Activated T-cell treated with anti-CD3 and anti-CD28 coated beads, Interleukin-2, amount 50 U/mL, for 24 hours (primary cell): ENCODE measurements at places on chromosomes 13 and 19.

DNA sequence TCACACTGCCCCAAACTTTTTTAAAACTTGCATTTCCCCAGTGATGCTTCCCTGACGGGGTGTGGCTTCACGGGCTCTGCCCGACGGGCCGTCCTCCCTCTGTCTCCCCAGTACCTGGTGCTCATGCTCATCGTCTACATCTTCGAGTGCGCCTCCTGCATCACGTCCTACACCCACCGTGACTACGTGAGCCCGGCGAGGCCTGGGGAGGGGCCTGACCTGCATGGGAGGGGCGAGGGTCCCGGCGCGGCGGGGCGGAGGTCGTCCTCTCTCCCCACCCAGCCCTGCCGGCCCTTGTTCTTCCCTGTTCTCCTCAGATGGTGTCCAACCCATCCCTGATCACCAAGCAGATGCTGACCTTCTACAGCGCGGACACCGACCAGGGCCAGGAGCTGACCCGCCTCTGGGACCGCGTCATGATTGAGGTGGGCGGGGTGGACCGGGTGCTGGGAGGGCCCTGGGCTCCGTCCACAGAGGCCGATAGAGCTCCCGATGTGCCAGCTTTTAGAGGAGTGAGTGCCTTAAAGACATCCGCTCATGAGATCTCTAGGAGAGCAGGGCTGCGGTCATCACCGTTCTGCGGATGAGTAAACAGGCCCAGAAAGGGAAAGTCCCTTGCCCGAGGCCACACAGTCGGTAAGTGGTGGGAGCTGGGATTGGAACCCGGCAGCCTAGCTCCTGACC is 6.9 kb downstream of the UPK1A start:
- peak; percentile 66 for DNase-seq

- DNase-seq: no peak
Observed at GRCh38 chr19:29505097-29505824, 20.5 kb upstream of the VSTM2B start.

GRCh38 chr13:21443171-21443570 is 15.9 kb downstream of the ZDHHC20 start:
- no peak for DNase-seq

DNA sequence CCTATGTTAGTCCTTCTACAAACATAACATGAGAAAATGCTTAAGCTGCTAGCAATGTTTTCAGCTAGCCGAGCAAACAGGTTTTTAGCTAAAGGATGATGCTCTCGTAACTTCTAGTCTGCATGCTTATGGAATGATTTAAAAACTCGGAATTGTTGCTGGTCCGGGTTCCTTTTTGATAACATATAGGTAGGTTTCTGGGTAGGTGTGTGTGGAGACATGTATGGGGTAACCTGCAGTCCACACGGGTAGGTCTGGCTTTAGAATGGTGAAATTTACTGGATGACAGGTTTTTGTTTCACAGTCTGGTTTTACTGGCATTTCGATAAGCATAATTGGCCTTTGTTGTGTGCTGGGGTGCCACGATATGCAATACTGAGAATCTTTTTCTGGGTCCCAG is 4.4 kb downstream of the ZNF813 start:
- no peak for DNase-seq

GRCh38 chr13:66424422-66424821 is 805.7 kb downstream of the PCDH9 start:
- DNase-seq: no peak

- DNase-seq: no peak
Observed at GRCh38 chr13:25291691-25292090, 4.4 kb upstream of the MTMR6 start.

DNA sequence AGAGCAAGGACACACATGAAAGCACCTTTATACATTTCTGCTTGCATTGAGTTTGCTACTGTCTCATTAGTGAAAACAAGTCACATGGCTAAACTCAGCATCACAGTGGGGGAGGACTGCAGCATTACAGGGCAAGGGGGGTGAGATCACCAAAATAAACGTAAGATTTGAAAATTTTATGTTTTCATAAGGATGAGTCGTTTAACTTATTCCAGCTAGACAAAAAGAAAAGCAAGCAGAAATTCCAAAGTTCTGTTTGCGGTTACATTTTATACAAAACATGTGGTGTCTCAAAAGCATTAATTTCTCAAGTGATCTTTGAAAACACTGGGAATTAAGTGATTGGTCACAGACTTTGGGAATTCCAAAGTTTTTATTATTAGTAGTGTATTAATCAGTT is 261.4 kb upstream of the RXFP2 start:
- no peak for DNase-seq

DNA sequence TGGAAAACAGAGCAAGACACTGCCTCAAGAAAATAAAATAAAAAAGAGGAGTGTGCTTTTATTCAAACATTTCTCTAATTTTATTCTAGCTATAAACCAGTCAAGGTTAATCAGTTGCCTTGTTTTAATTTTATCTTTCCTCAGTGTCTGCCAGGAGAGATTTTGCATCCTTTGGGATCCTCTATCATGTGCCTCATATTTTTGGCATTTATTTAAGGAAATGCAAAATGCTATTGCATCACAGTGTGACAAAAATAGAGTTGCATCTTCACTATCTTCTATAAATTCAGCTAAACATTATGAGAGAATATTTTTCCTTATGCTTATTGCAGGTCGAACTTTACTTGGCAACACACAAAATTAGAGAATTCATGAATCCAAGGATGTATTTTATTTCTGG is 639.0 kb upstream of the KLF12 start:
- DNase-seq: no peak

DNA sequence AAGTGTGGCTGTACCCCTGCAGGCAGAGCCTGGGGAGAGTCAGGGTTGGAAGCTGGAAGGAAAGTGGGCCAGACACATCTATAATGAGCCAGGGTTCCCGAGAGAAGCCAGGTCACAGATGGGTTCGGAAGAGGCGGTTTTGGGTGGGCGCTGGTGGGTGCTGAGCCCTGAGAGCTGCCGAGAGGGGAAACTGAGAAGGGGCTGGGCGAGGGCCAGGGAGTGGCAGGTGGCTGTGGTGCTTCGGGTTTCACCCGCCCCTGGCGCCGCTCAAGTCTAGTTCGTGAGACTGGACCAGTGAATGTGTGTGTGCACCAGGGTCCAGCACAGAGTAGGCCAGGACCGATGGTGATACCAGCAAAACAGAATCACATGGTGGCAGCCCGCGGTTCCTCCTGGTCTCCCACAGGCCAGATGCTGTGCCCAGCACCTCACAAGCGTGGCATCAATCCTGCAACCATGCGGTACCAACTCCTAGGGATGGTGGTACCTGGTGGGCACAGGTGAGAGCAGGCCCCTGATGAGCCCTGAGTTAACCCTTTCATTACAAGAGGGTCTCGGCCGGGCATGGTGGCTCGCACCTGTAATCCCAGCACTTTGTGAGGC is 1.8 kb upstream of the LRRC4B start:
- DNase-seq: no peak

DNA sequence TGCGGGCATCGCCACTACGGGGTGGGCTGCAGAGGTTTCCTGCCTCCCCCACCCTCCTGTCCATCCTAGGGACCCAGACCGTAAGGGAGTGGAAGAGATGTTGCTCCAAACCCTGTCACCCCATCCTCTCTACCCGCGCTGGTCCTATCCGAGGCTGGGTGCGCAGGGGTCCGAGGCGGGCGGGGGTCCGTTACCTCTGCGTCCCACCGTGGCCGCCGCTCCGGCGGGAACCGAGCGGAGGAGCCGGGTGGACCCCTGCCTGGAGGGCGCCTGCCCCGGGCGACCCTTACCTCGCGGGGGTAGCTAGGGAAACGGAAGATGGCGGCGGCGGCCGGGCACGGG is at the start of gene DGKH:
Gene DGKH (plus strand): TSS at position 307 of the 342 bp plus-strand sequence. CDS start 126 bp downstream, outside the sequence.
- DNase-seq: no peak

DNA sequence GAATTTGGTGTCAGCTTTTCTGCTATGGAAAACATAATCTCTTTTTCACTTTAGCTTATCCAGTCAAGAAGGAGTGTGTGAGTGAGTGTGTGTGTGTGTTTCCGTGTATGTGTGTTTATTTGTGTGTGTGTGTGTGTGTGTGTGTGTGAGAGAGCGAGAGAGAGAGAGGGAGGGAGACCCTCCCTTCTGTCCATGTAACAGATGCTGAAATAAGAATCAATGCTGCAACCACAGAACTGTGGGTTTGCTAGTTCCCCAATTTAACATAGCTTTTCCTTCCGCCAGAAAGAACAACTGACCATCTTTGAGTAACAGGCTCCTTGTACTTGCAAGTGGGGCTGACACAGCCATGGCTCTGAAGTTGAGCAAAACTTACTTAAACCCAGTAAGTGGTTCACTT is 5.2 kb downstream of the LCP1 start:
- DNase-seq: no peak

- DNase-seq: peak; percentile 55
Observed at GRCh38 chr13:42377640-42378382, 105.9 kb downstream of the AKAP11 start.

- DNase-seq: peak; percentile 67
Observed at GRCh38 chr19:41928754-41929535, 696 bp upstream of the ERFL start.

DNA sequence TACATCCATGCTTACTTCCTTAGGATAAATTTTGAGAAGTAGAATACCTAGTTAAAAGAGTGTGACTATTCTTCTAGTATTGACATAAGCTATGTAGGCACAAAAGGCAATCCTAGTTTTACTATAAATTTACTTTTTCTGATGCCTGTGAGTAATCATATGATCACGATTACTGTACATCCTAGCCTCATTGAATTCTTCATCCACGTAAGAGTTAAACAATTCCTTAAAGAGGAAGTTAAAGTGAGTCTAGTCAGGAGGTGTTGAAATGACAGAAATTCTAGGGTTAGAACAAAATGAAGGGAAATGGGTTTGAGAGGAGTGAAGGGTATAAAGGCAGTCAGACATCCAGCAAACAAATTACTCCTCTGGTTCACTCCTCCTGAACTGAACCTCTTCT is at the start of gene ACOD1:
Gene ACOD1 (plus strand): TSS at position 363 of the 400 bp plus-strand sequence. CDS start 48 bp downstream, outside the sequence.
- no peak for DNase-seq

- DNase-seq: no peak
Observed at GRCh38 chr13:38814331-38814730, 127.5 kb downstream of the FREM2 start.

DNA sequence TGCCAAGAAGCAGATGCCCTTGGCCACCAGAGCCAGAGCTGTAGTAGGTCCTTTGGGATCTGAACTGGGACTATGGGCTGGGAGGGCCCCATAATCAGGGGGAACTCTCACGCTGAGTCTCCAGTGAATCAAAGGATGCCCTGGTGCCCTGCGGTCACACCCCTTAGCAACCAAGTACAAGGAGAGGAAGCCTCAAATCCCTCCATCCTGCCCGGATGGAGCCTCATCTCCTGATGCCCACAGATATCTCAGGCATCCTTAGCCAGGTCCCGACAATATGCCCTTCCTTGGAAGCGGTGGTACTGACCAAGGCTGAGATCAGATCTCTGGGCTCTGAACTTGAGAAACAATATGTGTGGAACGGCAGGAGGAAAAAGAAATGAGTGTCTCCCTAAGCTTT is 1.7 kb downstream of the PLEKHA4 start:
- no peak for DNase-seq

DNA sequence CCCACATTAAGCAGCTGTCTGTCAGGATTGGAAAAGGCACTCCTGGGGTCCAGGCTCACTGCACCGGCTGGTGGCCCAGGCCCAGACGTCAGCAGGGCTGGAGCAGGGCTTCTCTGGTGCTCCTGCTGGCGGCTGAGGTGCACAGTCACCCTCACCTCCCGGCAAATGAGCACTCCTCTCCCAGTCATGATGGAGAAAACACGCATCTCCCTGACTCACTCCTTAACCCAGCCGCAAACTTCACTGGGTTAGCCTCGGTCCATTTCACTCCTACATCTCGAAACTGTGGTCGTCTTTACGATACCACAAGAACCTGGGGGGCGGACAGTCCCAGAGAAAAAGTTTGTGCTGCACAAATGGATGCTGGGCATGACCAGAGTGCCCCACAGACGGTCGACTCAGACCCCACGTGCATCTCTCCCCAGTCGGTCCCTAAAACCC is 3.3 kb upstream of the RASA3 start:
- no peak for DNase-seq

DNA sequence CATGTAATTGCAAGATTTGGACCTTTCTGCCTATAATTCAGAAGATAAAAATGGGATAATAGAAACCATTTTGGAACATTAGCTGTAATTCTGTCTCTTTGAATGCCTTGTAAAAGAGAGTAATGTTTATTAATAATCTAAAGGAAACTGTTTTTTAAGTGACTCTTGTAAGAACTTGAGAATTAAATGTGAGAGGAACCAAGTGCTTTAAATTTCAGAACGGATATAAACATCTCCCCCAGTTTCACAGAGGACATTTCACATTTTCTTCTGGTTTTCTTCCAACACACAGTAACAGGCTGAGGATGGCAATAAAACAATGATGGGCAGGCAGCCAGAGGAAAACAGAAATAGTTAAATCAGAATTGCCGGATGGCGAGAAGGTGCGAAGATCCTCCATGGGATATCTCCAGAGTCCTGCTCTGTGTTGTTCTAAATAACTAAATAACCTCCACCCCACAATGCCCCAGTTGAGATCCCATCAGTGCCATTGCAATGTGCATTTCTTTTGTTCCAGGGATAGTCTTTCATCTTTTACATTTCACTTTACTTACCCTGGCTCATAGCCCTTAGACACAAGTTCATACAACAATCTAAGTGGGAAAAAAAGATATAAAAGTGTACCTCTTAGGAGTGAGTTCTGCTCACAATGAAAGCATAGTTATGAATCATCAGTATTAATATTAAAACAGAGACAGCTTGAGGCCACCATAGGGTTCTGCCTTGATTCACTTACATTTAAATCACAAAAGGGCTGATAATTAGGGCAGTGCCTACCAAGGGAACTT is 73.3 kb downstream of the TNFRSF19 start:
- DNase-seq: no peak

- DNase-seq: no peak
Observed at GRCh38 chr13:105602956-105603670, 932.3 kb downstream of the EFNB2 start.

GRCh38 chr19:30165228-30165813 is 206.9 kb upstream of the ZNF536 start:
- DNase-seq: no peak

DNA sequence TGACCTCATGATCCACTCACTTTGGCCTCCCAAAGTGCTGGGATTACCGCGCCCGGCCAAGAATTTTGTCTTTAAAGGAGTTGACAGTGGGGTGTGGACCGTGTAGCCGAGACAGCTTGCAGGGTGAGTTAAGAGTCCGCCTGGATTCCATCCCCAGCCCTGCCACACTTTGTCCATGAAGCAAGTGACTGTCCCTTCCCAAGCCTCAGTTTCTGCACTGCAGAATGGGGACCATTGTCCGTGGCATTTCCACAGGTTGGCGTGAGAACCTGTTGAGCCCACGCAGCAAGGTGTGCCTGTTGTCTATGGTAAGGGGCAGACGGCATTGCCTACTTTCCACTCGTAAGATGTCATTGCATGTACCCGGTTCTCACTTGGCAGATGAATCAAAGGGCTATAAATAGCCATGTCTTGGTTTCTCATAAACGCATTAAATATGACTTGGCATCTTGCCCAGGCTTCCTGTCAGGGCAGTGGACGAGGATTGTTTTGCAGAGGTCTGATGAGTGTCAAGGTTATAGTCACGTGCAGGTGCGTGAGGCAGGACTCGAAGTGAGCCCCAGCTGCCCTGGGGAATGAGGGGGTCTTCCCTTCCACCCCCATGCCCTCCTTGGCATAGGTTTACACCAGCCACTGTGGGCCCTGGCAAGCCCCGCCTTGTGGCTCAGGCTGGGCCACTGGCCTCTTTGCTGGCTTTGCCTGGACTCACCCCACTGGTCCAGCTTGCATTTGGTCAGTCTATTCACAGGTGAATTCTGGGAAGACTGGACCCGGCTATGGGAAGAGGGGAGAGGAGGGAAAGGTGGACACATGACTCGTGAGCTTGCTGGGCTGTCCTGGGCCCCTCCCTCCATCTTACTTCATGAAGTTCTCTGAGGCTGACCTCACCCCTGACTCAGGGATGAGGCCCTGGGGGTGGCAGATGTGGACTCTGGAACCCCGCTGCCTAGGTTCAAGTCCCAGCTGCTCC is 14.6 kb downstream of the FAM187B start:
- DNase-seq: peak; percentile 76
